ENCODE measurements at places on chromosomes 11 and 22.

DNA sequence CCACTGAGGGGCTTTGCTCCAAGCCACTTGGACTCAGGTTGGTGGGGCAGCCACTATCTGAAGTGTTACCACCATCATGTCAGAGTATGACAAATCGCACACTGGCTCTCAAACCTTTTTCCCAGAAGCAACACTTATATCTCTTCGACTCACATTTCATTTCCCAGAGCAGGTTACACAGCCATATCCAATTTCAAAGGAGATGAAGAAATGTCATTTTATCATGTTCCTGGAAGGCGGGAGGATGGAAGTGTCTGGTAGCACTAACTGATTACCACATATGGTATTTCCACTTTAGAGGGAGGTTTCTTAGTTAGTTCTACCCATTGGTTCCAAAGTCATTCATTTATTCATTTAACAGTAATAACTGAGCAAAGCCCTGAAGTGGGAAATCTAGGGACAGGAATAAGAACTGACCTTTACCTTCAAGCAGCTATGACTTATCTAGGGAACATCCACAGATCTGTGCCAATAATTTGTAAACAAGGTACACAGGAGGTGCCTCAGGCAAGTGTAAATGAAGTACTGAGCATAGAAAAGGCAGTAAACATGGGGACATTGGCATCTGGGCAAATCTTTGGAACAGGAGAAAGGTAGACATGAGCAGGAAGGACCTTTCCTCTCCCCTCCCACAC lies 54.9 kb upstream of the LRRC55 start:
- no peak for DNase-seq

GRCh38 chr11:58693026-58693425 lies 38.7 kb downstream of the GLYAT start:
- no peak for DNase-seq

GRCh38 chr11:35250621-35251020 lies 111.7 kb downstream of the CD44 start:
- DNase-seq, result no peak

- DNase-seq, result no peak
Measured at GRCh38 chr11:110614031-110614430, 98.2 kb downstream of the ARHGAP20 start.

GRCh38 chr22:47548953-47549740 lies 786.7 kb downstream of the TBC1D22A start:
- DNase-seq, result no peak

DNA sequence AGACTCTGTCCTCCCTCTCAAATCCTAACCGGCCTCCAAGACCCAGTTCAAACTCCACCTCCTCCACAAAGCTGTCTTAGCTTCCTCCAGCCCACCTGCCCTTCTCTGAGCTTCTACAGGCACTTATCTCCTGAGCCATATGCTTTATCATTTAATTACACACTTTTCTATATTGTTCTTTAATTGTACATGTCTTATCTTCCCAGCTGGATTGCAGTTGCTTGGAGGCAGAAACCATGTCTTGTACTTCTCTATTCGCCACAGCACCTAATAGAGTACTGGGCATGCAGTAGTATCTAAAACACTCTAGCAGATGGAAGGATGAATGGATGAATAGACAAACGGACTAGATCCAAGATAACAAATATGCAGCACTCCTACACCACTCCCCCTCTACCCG lies 11.3 kb downstream of the TRIM29 start:
- DNase-seq, result no peak

GRCh38 chr22:16917144-16918003 lies 90.6 kb downstream of the GAB4 start:
- DNase-seq, result peak; percentile 34

GRCh38 chr11:74319139-74319816 lies 7.8 kb upstream of the P4HA3 start:
- peak; percentile 93 for DNase-seq

DNA sequence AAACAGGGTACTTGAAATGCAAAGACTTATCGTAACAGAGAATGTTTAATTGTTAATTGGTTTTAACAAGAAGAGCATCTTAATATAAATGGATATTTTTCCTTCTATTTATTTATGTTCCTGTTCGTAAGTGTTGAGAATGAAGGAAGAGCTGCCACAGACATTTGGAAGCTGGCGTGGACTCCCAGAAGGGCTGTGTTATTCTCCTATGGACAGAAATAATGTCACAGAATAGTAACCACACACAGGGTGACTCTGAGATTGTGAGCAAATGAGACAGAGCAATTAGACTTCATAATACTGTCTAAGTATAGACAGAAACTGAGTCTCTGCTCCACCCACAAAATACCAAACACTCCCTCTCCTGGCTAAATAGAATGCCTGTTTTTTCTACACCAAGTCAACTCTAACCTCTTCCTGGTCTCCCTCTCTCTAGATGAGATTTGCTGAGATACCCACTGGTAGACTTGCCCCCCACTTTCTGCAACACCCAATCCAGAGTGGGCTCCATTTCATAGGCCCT lies 6.1 kb downstream of the APOL3 start:
- no peak for DNase-seq

DNA sequence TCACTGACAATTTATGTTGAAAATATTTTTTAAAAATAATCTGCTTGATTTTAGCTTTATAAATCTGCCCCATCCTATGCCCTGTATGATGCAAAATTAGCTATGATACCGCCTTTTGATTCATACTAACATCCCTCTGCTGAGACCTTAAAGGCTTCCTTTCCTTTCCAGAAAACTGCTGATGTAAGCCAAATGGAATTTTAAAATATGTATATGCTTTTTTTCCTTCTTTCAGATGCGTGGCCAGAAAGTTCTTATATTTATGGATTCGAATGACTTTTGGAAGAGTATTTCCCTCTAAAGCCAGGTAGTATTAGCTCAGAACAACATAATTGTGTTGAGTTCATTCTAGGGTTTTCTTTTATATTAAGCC lies 34.5 kb downstream of the SFI1 start:
- peak; percentile 56 for DNase-seq

- no peak for DNase-seq
Measured at GRCh38 chr22:49227670-49228069, 600.0 kb downstream of the BRD1 start.

DNA sequence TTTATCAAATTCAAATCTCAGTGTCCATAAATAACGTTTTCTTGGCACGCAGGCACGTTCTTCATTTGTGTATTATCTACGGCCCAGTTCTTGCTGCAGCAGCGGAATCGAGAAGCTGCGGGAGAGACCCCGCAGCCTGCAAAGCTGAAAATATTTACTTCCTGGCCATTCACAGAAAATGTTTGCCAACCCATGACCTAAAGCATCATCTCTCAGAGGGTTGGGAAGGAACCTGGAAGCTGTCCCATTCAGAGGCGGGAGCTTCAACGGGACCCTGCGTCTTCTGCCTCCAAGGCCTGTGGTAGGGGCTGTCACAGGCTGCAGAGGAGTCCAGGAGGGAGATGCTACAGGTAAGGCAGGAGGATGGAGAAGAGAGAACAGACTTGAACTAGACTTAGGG lies 319.2 kb downstream of the MN1 start:
- DNase-seq, result no peak

- no peak for DNase-seq
Measured at GRCh38 chr22:23826510-23827350, 12.1 kb downstream of the DERL3 start.

DNA sequence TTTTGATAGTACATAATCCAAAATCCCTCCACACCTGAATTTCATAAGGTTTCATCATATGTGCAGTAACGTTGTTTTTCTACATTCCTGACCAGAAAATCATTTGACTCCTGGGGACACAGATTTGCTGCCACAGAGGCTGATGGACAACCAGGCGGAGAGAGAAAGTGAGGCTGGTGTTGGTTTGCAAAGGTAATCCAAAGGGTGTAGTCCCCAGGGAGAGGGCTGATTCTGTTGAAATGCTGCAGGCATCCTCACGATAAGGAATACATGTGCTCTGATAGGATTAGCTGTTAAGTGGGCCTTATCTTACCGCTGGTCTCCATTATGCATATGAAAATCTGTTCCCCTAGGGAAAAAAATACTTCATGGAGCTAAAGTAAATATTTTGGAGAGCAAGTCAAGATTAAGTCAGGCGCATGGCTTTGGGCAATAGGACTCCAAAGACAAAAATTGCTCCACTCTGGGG lies 8.1 kb downstream of the APOL6 start:
- peak; percentile 49 for DNase-seq

- no peak for DNase-seq
Measured at GRCh38 chr11:62588966-62589637, 2.2 kb downstream of the TUT1 start.

- DNase-seq, result no peak
Measured at GRCh38 chr11:70873736-70874412, 378.5 kb downstream of the SHANK2 start.

DNA sequence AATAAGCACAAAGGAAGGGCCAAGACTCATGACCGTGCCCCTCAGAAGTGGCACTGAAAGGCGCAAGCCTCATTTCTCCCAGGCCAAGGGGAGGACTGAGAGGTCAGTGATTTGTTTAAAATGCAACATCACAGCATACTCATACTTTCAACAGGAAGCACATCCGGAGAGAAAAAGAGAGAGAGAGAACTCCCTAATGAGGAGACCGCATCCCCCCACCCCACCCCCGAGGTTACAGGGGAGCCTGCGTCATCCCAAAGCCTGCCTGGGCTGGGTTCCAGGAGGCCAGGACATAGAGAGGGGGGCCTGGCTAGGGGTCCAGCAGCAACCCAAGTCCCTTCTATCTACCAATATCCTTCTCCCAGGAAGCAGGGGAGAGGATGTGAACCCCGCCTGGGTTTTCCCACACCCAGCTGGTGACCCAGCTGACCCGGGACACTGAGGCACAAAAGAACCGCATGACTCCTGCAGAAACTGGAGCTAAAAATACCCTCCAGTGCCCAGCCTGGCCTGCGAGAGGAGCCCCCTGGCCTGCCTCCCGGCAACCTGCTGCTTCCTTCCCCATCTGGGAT lies 3.8 kb downstream of the CSNK1E start:
- DNase-seq, result peak; percentile 82

GRCh38 chr22:49107961-49108530 lies 719.6 kb downstream of the BRD1 start:
- no peak for DNase-seq

- DNase-seq, result no peak
Measured at GRCh38 chr22:45828841-45829240, 148.1 kb downstream of the WNT7B start.

DNA sequence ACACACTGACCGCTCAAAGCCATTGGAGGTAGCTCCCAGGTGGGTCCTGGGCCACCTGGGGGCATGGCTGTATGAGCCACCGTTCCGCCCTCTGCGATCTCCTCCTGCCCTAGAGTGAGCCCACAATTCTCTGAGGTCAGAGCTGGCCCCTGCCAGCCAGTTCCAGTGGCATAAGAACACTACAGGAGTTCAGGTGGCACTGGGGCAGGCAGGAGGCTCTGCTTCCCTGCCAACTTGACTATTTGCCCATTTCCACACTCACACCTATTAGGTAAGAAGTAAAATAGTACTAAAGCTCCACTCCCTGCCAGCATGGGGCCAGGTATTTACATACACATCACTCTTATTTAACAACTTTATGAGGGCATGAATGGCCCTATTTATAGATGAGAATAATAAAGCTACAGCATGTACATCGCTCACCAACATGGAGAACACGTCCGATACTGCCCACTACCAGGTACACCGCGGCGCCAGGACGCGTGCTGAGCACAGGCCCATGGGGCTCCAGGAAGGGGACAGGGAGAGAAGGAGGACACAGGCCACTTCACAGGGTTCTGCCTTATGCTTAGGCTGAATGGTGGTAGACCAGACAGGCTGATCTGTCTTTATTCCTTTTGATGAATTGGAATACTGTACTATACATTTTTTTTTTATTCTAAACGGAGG lies 26.2 kb downstream of the PISD start:
- DNase-seq, result no peak

DNA sequence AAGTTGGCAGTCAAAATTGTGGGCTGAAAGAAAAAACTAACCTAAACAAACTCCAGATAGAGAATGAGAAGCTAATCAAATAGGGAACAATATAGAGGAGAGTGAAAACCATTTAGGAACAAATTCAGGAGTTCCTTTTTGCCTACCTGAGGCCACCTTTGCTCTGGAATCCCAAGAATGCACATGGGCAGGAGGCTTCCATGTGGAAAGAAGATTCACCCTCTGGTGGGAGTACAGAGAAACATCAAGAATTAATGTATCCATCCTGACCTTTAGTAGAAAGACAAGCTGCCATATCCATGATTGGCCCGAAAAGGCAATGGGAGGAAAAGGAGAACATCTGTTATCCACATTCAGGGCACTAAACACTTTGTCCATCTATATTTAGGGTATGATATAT lies 35.0 kb upstream of the MRGPRX1 start:
- no peak for DNase-seq

DNA sequence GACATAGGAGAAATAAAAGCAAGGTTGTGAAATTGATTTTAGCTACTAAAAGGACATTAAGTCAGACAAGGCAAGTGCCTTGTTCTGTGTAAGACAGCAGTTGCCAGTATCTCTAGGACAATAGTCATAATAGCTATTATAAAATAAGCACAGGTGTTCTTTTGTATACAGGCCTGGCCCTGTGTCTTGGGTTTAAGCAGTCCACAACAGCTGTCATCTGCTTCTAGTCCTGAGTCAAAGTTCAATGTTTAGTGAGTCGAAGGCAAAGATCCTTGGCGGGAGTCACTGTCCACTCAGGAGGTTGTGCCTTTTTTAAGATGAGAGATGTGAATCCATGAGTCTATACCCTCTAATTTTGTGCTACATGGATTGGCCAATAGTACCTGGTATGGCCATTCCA lies 79.5 kb downstream of the SC5D start:
- DNase-seq, result no peak

DNA sequence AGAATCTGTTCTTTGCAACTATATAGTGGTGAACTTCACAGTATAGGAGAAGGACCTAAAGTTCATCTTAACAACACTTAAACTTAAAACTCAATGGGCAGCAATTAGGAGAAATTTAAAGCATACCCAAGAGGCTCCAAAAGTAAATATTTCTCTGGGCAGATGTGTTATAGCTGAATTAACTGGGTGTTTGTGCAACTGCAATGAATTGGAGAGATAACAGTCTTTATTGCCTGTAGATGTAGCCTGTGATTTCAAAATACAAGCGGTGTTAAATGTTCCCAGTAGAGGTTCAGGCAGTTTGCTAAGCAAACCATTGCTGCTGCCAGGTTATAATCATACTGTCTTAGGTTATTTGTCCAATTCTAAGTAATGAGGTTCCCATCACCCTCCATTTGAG lies 294.1 kb upstream of the MTNR1B start:
- no peak for DNase-seq

GRCh38 chr11:26947904-26948639 lies 45.8 kb upstream of the FIBIN start:
- DNase-seq, result peak; percentile 64

DNA sequence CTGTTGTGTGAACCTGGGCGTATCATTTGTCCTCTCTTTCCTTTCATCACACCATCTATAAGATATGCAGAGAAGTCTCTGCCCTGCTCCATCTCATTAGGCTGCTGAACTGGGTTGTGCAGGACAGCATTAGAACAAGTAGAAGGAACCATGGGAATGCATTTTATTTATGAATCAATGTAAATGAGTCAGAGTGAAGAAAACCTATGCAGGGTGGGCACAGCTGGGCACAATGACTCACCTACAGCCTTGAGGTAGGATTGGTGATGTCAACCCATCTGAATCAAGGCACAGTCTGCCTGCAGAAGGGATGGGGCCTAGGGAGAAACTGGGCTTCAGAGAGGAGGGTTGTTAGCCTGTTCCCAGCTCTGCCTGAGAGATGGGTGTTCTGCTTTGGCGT lies 123.4 kb downstream of the CSNK2A3 start:
- DNase-seq, result no peak

GRCh38 chr11:44949160-44950030 lies 1.3 kb downstream of the TP53I11 start:
- peak; percentile 35 for DNase-seq
